ENCODE measurements at places on chromosomes 5 and 9. TPM values are rescaled to one million over a fixed set of nuclear protein-coding genes. Genes with fewer than 3 reads are reported as not detected.

DNA sequence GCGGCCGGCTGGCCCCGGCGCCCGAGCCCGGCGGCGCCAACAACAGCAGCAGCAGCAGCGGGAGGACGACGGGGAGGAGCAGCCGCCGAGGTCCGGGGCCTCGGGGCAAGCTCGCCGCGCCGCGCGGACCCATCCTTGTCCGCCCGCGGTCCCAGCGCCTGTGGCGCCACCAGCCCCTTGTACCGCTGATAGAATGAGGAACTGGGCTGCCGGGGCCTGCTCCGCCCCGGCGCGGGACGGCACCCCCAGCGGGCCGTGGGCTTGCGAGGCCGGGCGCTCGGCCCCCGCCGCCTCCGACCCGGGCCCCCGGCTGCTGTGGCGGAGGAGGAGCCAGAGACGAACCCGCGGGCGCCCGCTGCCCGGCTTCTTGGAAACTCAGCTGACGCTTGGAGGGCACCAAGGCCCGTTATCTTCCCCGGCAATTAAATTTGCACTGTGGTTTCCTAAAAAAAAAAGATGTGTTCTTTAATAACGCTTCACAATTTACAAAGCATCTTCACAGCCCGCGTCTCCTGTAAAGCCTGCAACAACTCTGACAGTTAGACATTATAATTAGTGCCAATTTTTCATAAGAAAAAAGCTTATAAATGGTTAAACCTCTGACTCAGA lies at the start of gene ARSB:
TSS of gene ARSB (minus strand) at position 195 of the 609 bp plus-strand sequence. CDS start at position 133, 62 bp downstream.
- DNase-seq: peak; percentile 33
- H3K36me3 ChIP-seq: no peaks in the 10 kb centered on the region
- H3K27ac ChIP-seq: peak within 1 kb of the TSS; percentile 42
- H3K4me3 ChIP-seq: peak within 1 kb of the TSS; percentile 83
- H3K27me3 ChIP-seq: no peaks in the 10 kb centered on the region

DNA sequence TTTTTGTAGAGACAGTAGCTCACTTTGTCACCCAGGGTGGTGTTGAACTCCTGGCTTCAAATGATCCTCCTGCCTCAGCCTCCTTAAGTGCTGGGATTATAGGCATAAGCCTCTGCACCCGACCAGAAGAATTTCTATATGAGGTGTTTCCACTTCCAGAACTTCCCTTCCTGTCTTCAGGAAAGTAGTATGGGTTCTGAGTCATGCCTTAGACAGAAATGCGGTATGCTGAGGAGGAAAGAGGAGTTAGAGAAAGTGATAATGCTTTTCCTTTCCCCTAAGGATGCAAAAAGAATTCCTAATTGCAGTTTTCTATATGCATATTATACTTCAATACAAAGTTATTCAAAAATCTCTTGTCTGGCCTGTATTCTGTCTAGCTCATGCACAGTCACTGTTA lies 16.4 kb upstream of the ADAMTSL1 start:
- peaks cover 20% of the 10 kb centered on the region for H3K4me1 ChIP-seq
- no peak overlapping the region for H3K4me3 ChIP-seq
- no peaks in the 10 kb centered on the region for H3K36me3 ChIP-seq
- peak; percentile 41 for DNase-seq

DNA sequence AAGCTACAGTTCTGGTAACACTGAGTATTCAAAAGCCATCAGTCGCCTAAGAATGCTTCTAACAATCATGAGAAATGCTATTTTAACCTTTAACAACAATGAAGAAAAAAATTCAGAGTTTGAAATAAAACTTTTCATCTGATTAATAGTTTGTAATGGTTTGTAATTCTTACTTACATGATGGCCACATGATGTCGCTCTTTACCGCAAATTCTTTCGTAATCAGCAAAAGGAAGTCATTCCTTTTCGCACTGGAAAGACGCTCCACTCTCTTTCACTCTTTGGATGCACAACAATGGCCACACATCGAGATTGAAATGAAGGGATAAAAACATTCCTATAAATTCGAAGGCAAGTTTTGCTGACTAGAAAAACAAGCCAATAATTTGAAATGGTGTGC lies at the start of gene PCDHA7:
TSS of gene PCDHA7 (plus strand) at position 277 of the 400 bp plus-strand sequence. CDS start at position 392, 115 bp downstream.
- no peaks in the 10 kb centered on the region for H3K27me3 ChIP-seq
- no peak for DNase-seq
- no peaks in the 10 kb centered on the region for H3K4me1 ChIP-seq
- no peaks in the 10 kb centered on the region for H3K36me3 ChIP-seq
- no peak within 1 kb of the TSS for H3K4me3 ChIP-seq

Gene SREK1
- total RNA-seq: 87.3 TPM

DNA sequence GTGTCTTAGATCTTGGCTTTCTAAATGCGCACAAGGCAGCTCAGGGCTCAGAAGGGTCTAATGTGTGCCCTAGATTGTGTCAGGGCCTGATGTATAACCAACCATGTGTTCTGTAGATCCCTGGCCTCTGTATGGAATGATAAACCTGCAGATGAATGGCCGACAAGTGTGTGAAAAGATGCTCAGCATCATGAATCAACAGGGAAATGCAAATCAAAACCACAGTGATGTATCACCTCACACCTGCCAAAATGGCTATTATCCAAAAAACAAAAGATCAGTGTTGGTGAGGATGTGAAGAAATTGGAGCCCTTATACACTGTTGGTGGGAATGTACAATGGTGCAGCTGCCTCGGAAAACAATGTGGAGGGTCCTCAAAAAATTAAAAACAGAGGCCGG lies 489.8 kb downstream of the SEMA5A start:
- no peak overlapping the region for H3K27ac ChIP-seq
- peak; percentile 18 for DNase-seq
- peaks cover 6% of the 10 kb centered on the region for H3K4me1 ChIP-seq
- H3K27me3 ChIP-seq: no peaks in the 10 kb centered on the region
- H3K4me3 ChIP-seq: no peak overlapping the region
- no peaks in the 10 kb centered on the region for H3K36me3 ChIP-seq

DNA sequence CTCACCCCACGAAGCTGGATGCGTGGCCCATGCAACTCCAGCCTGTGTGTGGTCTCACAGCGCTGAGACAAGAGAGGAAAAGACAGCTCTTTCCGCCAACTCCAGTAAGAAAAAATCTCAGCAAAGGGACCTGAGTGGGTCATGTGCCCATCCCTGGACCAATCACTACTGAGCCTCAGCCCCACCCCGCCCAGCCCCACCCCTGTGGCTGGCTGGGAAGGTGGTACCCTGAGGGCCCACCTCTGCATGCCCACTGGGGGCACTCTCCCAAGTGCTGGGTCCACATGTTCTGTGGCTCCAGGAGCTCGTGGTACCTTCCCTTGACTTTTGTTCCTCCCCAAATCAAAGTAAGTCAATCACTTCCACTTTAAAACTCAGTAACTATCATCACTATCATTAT lies 105.1 kb upstream of the SMIM23 start:
- no peak for DNase-seq
- H3K27ac ChIP-seq: no peak overlapping the region
- H3K4me1 ChIP-seq: no peaks in the 10 kb centered on the region
- no peaks in the 10 kb centered on the region for H3K36me3 ChIP-seq
- H3K4me3 ChIP-seq: no peak overlapping the region

- no peak overlapping the region for H3K4me3 ChIP-seq
- DNase-seq: no peak
- no peaks in the 10 kb centered on the region for H3K4me1 ChIP-seq
- H3K27ac ChIP-seq: no peak overlapping the region
Measured at GRCh38 chr9:136522314-136523237, 23.3 kb downstream of the NOTCH1 start.

DNA sequence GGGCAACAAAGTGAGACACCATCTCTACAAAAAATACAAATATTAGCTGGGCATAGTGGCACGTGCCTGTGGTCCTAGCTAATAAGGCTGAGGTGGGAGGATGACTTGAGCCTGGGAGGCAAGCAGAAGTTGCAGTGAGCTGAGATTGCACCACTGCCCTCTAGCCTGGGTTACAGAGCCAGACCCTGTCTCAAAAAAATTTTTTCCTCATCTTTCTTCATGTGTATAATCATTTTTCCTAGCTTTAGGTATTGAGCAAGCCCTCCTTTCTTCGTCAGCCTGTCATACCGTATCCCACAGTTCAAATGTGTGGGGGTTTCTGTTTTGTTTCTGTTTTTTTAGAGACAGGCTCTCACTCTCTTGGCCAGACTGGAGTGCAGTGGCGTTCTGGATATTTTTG lies 41.3 kb downstream of the EHMT1 start:
- no peak overlapping the region for H3K27ac ChIP-seq
- no peaks in the 10 kb centered on the region for H3K27me3 ChIP-seq
- H3K4me1 ChIP-seq: peaks cover 6% of the 10 kb centered on the region
- no peak for DNase-seq
- H3K4me3 ChIP-seq: no peak overlapping the region

Gene LCNL1
- not detected for total RNA-seq

Gene PCDHGA3
- 0.07 TPM for total RNA-seq

DNA sequence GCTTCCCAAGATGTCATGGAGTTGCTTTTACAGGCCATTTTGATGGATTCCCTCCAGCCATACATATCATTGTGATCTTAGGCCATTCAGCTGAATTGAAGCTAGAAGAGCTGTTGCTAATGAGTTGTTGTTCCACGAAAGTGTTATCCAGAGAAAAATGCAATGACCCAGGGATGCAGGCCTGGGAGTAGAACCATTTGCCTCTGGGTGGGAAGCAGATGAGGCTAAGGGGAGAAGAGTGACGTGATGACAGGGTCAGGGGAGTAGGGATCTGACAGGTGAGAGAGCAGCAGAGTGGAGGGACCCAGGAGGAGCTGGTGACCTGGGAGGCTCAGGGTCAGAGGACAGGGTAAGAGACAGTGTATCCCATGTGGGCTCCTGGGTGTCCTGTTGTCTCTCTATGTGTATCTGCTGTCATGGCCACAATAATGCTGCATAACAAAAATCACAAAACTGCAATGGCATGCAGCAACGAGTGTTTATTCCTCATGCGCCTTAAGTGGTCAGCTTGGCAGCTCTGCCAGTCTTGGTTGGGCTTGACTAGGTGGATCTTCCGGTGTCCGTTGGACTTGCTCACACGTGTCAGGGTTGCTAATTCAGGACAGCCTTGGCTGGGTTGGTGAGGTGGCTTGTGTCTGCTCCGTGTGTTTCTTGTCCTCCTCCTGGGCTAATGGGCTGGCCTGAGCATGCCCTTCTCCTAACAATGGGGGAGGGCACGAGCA lies 90.6 kb downstream of the LIFR start:
- H3K4me1 ChIP-seq: peaks cover 21% of the 10 kb centered on the region
- H3K4me3 ChIP-seq: no peak overlapping the region
- no peaks in the 10 kb centered on the region for H3K27me3 ChIP-seq
- no peak for DNase-seq

Gene KLF9
- 5.9 TPM for total RNA-seq

GRCh38 chr5:36874465-36874864 lies 2.1 kb upstream of the NIPBL start:
- peak overlapping the region; percentile 97 for H3K27ac ChIP-seq
- H3K27me3 ChIP-seq: no peaks in the 10 kb centered on the region
- peaks cover 24% of the 10 kb centered on the region for H3K4me1 ChIP-seq
- no peaks in the 10 kb centered on the region for H3K36me3 ChIP-seq
- H3K4me3 ChIP-seq: peak overlapping the region; percentile 93

GRCh38 chr5:75964008-75964407 lies 119.2 kb upstream of the SV2C start:
- no peak overlapping the region for H3K27ac ChIP-seq
- H3K36me3 ChIP-seq: no peaks in the 10 kb centered on the region
- no peaks in the 10 kb centered on the region for H3K4me1 ChIP-seq
- H3K4me3 ChIP-seq: no peak overlapping the region
- DNase-seq: no peak

DNA sequence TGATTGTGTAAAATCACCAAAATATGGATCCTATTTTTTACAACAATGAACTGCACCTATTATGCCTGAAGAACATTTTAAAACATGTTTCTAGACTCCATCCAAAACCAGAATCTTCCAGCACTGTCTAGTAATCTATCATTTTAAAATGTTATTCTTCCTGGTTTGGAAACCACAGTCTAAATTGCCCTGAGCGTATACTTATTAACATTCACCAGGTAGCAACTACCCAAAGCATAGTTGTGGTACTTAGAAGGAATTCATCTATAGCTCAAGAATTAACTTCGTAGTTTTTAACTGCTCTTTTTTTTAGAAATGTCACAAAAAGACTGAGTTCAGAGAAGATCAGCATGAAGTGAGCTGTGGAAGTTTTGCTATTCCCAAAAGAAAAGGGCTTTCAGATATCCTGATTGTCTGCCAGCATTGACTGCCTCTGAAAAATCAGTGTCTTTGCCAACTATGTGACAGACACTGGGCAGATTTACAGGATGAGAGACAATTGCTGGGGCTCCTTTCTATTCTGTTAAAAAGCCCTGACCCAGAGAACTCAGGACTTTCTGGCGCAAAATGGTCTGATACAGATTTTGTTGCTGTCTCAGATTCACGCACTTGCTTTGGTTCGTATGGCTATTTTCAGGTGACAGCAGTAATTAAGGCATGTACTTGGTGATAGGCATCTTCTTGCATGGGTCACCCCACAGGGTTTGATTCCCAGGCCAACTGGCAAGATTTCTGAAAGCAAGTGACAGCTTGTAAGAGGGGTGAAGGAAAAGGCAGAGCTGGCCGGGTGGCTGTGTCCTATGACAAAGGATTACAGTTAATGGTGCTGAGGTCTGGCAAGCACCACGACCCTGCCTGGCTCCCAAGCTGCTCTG lies 152.5 kb upstream of the RAI14 start:
- no peaks in the 10 kb centered on the region for H3K27me3 ChIP-seq
- H3K36me3 ChIP-seq: no peaks in the 10 kb centered on the region
- H3K4me1 ChIP-seq: peaks cover 16% of the 10 kb centered on the region
- no peak overlapping the region for H3K27ac ChIP-seq

DNA sequence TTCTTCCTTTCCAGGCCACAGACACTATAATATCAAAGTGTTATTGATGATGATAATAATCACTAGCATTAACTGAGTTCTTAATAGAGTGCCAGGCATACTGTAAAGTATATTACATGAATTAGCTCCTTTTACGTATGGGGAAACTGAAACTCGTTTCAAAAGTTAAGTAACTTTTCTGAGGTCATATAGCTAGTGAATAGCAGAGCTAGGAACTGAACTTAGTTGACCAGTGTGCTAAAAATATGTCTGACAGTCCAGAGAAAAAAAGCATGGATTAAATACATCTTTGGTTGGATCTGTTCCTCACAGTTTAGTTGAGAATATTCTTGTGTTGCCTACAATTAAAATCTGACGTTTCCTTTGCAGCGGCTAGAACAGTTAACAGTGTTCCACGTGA lies 18.4 kb upstream of the CATSPER3 start:
- H3K4me3 ChIP-seq: no peak overlapping the region
- no peak overlapping the region for H3K27ac ChIP-seq
- DNase-seq: no peak
- peaks cover 6% of the 10 kb centered on the region for H3K36me3 ChIP-seq
- peaks cover 11% of the 10 kb centered on the region for H3K4me1 ChIP-seq

- H3K4me3 ChIP-seq: no peak overlapping the region
- no peak overlapping the region for H3K27ac ChIP-seq
- H3K27me3 ChIP-seq: no peaks in the 10 kb centered on the region
- DNase-seq: no peak
- no peaks in the 10 kb centered on the region for H3K4me1 ChIP-seq
Measured at GRCh38 chr5:10227379-10227778, 22.3 kb downstream of the ATPSCKMT start.

Gene KCNIP1
- total RNA-seq: not detected

- no peak for DNase-seq
- H3K36me3 ChIP-seq: peaks cover 80% of the 10 kb centered on the region
- H3K27ac ChIP-seq: peak overlapping the region; percentile 90
- no peak overlapping the region for H3K4me3 ChIP-seq
Measured at GRCh38 chr5:32392039-32392438, 52.5 kb downstream of the ZFR start.

GRCh38 chr5:109328626-109329025 lies 81.1 kb downstream of the PJA2 start:
- no peak overlapping the region for H3K27ac ChIP-seq
- H3K27me3 ChIP-seq: no peaks in the 10 kb centered on the region
- no peak overlapping the region for H3K4me3 ChIP-seq
- no peaks in the 10 kb centered on the region for H3K4me1 ChIP-seq
- peaks cover 19% of the 10 kb centered on the region for H3K36me3 ChIP-seq
